ENCODE measurements at places on chromosomes 11 and 22.

DNA sequence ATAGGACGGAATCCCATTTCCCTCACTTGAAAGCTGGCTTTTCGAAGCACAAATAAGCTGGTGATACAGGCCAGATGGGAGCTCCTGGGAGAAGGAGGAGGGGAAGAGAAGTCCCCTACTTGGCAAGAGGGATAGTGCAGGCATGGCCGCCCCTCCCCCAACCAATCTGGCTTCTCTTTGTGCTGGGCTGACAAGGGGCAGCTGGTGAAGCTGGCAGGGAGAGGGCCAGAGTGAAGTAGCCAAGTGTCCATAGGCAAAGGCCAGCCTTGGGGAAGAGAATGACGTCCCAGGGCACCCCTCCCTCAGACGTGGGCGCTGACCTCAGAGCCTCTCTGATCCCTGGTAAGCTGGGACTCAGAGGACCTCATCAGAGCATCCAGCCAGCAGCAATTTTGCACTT is 78.7 kb upstream of the GRAMD1B start:
- DNase-seq = no peak

DNA sequence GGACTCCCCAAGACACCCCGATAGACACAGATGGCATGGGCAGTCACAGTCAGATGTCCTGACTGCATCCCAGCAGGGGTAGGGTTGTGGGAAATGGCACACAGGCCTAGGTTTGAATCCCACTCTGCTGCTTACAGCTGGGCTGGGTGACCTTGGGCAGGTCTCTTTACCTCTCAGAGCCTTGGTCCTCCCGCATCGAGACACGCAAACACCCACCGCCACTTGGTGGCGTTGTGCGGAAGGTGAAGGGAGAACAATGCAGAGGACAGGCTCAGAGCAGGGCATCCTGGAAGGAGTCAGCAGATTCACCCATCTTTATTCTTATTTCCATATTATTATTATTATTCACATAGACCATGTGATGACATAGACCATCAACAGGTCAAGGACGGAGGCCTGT is 140.5 kb downstream of the MIAT start:
- DNase-seq = no peak

DNA sequence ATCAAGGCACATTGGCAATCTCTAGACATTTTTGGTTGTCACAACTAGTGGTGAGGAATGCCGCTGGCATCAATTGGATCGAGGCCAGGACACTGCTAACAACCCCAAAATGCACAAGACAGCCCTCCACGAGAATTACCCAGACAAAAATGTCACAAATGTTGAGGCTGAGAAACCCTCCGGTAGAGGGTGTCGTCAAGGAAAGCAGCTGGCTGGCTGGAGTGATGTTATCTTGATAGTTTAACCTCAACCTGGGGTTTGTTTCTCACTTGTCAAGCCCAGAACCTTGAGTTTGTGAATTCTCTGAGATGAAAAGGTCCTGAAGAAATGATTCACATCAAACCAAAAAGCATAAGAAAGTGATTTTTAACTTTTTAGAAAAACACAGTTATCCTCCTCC is 21.1 kb upstream of the TMPRSS13 start:
- DNase-seq = peak; percentile 80

DNA sequence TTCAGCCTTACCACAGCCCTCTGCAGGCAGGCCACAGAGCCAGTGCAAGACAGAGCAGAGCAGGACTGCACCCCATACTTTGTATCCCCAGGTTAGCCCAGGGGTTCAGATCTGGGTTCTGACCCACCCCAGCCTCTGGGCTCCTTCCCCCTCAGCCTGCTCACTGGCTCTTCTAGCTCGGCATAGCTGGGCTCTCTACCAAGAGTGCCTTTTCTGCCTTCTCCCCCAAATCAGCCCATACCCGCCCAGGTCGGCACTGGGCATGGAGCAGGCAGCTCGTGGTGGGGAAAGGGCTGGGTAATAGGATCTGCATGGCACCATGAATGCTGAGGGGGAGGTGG is 8.3 kb downstream of the RELT start:
- DNase-seq = no peak

DNA sequence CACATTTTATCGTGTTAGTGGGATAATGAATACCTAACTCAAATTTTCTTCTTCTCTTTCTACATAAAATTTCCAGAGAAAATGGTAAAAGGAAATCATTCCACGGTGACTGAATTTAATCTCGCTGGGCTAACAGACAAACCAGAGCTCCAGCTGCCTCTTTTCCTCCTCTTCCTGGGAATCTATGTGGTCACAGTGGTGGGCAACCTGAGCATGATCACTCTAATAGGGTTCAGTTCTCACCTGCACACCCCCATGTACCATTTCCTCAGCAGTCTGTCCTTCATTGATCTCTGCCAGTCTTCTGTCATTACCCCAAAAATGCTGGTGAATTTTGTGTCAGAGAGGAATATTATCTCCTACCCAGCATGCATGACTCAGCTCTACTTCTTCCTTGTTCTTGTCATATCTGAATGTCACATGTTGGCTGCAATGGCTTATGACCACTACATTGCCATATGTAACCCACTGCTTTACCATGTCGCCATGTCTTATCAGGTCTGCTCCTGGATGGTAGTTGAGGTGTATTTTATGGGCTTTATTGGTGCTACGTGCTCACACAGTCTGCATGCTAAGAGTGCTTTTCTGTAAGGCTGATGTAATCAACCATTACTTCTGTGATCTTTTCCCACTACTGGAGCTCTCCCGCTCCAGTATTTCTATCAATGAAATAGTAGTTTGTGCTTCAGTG is 24.1 kb downstream of the OR10D3 start:
- DNase-seq = no peak

Data from CD4-positive, alpha-beta T cell treated with Interleukin-21 for 1 hour (primary cell).